ENCODE measurements at places on chromosomes 2 and 18. TPM values are rescaled to one million over a fixed set of nuclear protein-coding genes. Genes with fewer than 3 reads are reported as not detected.

The FAHD2B gene
- 12.1 TPM for polyA plus RNA-seq

The DLGAP1 gene
- 0.87 TPM for polyA plus RNA-seq

- DNase-seq = no peak
Observed at GRCh38 chr2:97718051-97718882, 4.9 kb downstream of the ZAP70 start.

The SERPINB12 gene
- 0.43 TPM for polyA plus RNA-seq

DNA sequence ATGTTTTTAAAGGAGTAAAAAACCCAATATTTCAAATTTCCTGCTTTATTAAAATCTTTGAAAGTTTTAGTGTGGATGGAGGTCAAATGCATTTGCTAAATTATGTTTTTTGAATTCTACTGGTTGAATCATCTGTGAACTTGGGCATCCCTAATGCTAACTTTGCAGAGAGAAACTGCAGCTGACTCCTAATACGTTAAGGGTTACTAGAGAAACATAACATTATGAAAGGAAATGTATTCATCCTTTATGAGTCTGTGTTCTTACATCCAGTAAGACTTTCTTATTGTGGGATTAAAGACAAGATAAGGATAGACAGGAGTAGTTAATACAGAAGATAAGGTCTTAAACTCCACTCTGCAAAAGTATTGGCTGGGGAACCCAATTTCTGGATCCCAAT, 140.6 kb downstream of the FAM124B start:
- peak; percentile 75 for DNase-seq

DNA sequence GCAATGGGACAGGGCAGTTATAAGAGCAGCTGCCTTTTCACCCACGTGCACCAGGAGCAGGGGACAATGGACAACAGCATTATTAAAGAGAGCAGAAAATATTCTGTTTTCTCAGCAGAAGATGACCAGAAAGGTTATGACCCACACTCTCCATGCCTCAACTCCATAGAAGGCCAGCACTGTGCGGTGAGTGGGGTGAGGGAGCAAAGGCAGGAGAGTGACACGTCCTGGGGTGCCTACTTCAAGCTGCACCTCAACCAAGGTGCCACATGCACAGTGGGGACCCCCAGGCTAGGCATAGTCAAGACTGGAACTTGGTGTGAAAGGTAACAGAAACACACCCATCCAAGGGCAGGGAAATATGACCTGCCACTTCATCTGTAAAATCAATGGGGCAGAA, 50.4 kb downstream of the POLR1A start:
- DNase-seq = no peak

GRCh38 chr18:64993695-64994094, 757.1 kb upstream of the CDH7 start:
- no peak for DNase-seq

The DNAH6 gene
- 0.29 TPM for polyA plus RNA-seq

GRCh38 chr18:75200605-75201280, 8.2 kb downstream of the PTGR3 start:
- peak; percentile 89 for DNase-seq

DNA sequence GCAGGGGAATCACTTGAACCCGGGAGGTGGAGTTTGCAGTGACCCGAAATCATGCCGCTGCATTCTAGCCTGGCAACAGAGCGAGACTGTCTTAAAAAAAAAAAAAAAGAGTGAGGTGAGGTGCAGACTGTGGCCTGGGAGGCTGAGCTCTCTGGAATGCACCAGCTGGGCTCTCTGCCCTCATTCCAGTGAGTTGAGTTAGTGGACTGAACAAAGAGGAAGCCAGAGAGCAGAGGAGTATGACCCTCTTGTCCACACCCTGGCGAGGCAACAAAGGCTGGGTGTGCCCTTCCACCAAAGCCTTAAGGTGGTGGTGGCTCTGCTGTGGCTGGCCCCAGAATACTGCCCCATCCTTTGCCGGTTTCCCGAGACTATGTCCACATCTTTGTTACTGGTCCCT, 71.3 kb upstream of the ACKR3 start:
- no peak for DNase-seq

DNA sequence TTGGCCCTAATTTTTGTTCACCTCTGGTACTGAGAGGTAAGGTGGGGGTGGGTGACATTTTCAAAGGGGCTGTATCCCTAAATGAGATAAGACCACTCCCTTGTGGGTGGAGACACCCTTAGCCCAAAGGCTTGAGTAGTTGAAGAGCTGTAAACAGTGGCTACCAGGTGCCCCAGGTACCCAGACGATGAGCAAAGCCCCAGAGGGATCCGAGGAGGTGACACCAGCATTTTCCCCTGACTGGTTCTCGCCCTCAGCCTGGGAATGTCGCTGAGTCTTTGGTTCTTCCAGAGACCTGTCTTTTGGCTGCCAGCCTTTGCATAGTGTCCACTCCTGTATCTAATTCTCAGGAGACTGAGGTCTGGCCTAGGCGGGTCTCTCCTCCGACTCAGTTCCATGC, 36.5 kb downstream of the RRM2 start:
- no peak for DNase-seq

The VAMP5 gene
- polyA plus RNA-seq = 40.1 TPM

GRCh38 chr2:68240446-68240845, 11.9 kb downstream of the PPP3R1 start:
- no peak for DNase-seq

- DNase-seq = peak; percentile 72
Observed at GRCh38 chr18:55319459-55320193, 268.4 kb downstream of the TCF4 start.

DNA sequence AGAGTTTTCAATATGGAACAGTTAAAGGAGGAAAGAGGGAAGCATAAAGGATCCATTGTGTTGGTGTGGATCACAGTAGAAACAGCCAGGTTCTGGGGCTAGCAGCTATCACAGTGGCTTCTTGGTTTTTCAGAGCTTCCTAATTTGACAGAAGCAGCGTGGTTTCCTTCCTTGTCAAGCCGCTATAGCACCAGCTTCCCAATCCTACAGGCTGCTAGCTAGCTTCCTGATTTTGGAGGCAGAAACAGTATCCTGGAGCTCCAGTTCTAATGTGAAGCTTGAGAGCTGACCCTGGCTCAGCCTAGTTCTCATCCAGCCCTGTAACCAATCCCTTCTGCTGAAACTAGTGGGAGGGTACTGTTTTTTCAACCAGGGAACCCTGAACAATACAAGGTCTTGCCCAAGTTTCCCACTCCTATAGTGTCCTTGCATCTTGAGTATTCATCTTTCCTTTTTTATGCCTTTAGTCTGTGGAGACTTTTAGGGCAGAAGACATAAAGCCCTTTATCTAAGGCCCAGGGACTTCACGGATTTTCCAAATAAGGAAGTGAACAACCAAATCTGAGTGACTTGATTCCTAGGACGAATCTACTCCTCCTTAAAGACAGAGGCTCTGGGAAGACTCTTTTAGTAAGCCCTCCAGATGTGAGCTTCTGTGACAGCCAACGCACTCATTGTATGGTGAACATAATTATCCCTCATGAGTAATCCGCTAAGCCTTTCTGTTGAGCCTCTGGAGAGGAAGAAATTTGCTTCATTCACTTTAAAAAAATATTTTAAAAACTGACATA, 33.8 kb downstream of the CCDC93 start:
- DNase-seq = peak; percentile 9

- DNase-seq = peak; percentile 76
Observed at GRCh38 chr2:9990736-9991135, 39.2 kb downstream of the GRHL1 start.

DNA sequence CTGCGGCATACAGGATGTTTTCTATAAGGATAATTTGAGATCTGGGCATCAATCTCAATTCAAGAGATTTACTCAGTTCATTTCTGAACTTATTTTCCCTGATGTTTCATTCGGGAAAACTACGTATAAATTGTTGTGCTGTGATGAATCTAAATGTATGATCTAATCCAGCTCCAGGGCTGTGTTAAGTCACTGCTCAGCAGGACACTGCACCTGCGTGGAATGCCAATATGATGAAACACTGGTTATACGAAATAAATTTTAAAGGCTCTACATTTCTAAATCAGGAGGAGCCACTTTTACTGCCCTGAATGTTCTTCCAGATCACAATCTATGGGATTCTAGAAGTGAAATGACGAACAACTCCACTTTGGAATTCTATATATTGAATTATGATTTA, 259.0 kb downstream of the HNMT start:
- no peak for DNase-seq

The MGAT5 gene
- polyA plus RNA-seq = 16.5 TPM

The CD8B gene
- 1.7 TPM for polyA plus RNA-seq

The NBEAL1 gene
- 5.7 TPM for polyA plus RNA-seq

All from muscle of leg (tissue), 16 donors.